ENCODE measurements at places on chromosomes 12 and 14. TPM values are rescaled to one million over a fixed set of nuclear protein-coding genes. Genes with fewer than 3 reads are reported as not detected.

The INSM2 gene
- 0.08 TPM for total RNA-seq

The ABCD2 gene
- not detected for total RNA-seq

The INHBC gene
- total RNA-seq = not detected

The TAOK3 gene
- 7.5 TPM for total RNA-seq

The OR6C3 gene
- total RNA-seq = not detected

The AICDA gene
- total RNA-seq = not detected

The ANKRD33 gene
- total RNA-seq = 0.24 TPM

The BDKRB2 gene
- total RNA-seq = 3.2 TPM

The ZDHHC22 gene
- total RNA-seq = 0.11 TPM

The KRT2 gene
- total RNA-seq = not detected

The IL23A gene
- 0.74 TPM for total RNA-seq

The FAR2 gene
- not detected for total RNA-seq

The DCD gene
- total RNA-seq = not detected

The LPAR5 gene
- 0.47 TPM for total RNA-seq

The IGF1 gene
- 0.30 TPM for total RNA-seq

Measured in A549 treated with RU486 at 1 μM for 4 hours (cell line).